Activated CD4-positive, alpha-beta T cell treated with anti-CD3 and anti-CD28 coated beads, Interleukin-2, amount 10 ng/mL, durations not matched to agents 7 days and 5 days (primary cell): ENCODE measurements at places on chromosomes 3 and 15.

DNA sequence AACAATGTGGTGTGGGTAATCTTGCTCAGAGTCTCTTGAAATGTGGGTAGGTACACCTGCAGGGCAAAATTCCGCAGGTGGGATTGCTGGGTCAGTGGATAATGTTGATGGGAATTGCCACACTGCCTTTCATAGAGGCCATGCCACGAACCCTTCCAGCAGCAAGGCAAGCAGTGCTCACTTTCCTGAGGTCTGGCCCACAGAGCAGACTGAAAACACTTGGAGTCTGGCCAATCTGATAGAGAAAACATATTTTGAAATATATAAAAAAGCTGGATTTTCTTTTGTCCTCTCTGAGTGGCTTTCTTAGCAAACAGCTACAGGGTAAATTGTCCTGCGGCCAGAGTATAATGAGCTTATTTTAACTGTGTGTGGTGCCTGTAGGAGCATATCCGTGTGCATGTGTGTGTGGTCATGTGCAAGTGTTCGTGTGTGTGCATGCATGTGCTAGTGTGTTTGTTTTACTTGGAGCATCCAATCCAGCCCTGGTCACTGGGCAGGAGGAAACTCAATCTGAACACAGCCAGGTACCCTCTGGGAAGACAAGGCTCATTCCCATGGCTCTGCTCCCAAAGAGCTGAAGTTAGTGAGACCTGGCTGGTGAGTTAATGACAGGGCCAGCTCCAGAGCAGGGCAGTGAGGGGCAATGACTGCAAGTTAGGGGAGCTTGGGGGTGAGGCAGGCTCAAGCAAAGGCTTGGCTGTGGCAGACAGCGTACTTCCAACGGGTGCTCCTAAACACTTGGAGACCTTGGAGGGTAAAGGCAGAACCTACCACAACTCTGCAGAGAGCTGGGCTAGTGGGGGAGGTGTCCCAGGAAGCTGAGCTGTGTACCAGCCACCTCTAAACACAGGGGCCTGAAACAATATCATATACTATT is 91.3 kb downstream of the PLXNA1 start:
- no peaks in the 10 kb centered on the region for H3K27me3 ChIP-seq
- no peak for DNase-seq
- H3K4me1 ChIP-seq, result peaks cover 11% of the 10 kb centered on the region
- no peak overlapping the region for H3K27ac ChIP-seq
- no peaks in the 10 kb centered on the region for H3K36me3 ChIP-seq
- H3K4me3 ChIP-seq, result no peak overlapping the region

DNA sequence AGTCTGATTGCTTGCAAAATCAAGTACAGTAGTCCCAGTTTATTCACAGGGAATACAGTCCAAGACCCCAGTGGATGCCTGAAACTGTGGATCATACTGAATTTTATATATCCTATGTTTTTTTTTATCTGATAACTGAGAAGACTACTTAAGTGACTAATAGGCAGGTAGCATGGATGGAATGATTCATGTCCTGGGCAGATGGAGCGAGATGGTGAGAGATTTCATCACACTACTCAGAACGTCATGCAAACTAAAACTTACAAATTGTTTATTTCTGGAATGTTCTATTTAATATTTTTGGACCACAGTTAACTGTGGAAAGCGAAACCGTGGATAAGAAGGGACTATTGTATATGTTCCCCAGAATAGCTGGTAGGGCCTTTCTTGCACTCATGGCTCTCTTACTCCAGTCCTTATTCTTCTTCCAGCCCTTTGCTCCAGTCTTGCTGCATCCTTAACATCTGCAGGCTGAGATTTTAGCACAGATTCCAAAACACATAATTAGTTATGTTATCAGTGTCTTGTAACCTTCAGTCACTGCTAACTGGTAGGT is 290.0 kb downstream of the ADAMTSL3 start:
- no peak for DNase-seq
- no peak overlapping the region for H3K4me3 ChIP-seq
- no peak overlapping the region for H3K27ac ChIP-seq
- no peaks in the 10 kb centered on the region for H3K36me3 ChIP-seq

- no peak for DNase-seq
- no peaks in the 10 kb centered on the region for H3K36me3 ChIP-seq
- no peaks in the 10 kb centered on the region for H3K4me1 ChIP-seq
These were observed 1292.6 kb downstream of the SI start for GRCh38 chr3:163785693-163786092.

DNA sequence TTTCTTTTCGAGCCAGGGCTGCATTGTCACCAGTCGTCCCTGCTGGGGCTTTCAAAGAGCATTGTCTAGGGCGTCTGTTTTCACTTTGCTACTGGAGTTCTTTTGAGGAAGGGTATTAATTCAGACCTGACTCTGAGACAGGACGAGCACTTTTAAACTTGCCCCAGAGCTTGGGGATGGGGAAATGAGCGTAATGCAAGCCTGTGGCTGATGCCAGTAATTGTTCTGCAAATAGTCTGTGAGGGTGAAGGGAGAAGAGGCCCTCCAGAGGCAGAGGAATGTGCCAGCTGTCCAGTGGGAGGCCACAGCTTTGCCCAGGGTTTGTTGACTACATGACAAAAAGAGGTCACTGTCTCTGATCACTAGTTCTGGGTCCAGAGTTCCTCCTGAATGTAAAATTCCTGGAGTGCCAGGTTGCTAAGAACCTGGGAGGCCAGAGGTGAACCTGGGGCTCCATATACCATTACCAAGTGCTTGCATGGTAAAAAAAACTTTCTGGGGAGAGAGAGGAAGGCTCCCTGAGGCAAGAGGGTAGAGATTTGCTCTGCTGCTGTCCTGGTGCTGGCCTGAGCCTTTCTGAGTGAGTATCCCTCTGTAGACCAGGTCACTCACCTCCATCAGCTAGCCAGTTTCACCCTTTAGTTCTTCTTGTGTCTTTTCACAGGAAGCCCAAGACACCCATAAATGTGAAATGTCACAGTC is 14.8 kb downstream of the EEFSEC start:
- no peak overlapping the region for H3K27ac ChIP-seq
- H3K27me3 ChIP-seq, result no peaks in the 10 kb centered on the region
- DNase-seq, result no peak
- H3K4me1 ChIP-seq, result no peaks in the 10 kb centered on the region
- no peak overlapping the region for H3K4me3 ChIP-seq

DNA sequence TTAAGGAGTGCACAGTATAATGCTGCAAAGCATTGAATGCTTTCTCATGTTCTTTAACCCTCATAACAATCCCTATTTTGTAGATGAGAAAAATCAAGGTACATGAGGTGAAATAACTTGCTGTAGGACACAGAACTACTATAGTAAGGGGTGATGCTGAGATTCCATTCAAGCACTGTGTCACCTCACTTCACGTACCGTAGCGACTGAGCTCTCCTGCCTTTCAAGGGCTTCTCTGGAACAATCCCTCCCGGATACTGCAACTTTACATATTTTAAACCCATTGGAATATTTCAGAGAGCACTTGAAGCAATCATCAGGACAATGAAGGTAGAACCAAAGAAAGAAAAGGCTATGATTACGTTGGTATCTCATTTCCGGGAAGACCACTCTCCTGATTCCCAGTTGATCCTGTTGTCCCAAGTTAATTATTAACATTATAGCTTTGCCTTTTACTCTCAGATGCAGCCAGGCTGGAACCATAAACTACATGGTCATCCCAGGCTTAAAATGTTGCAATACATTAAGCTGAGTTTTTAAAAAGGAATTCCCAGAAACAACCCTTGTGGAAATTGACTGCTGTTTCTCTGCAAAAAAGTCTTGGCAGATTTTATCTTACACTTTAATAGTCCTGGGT is 252.2 kb upstream of the IGF1R start:
- no peak overlapping the region for H3K4me3 ChIP-seq
- no peaks in the 10 kb centered on the region for H3K27me3 ChIP-seq
- no peaks in the 10 kb centered on the region for H3K36me3 ChIP-seq
- H3K27ac ChIP-seq, result no peak overlapping the region

GRCh38 chr3:124919756-124920155 is 14.8 kb downstream of the MUC13 start:
- no peak overlapping the region for H3K4me3 ChIP-seq
- no peaks in the 10 kb centered on the region for H3K4me1 ChIP-seq
- H3K27ac ChIP-seq, result no peak overlapping the region
- no peaks in the 10 kb centered on the region for H3K36me3 ChIP-seq
- H3K27me3 ChIP-seq, result peaks cover 17% of the 10 kb centered on the region

DNA sequence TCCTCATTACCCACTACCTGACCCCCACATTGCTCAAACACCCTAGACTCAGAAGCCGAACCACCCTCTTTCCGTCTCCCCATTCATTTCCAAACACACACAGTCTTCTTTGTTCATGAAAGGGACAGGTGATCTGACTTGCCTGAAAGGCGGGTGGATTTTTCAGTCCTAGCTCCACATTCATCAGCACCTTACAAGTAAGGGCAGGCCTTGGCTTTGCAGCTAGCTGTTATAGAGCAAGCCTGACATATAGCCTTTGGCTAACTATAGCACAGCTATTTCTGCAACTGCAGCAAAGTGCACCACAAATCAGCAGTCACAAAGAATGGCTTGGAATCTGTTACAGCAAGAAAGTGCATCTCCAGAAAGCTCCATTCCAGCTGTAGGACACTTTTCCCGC is 139.8 kb downstream of the XXYLT1 start:
- peaks cover 22% of the 10 kb centered on the region for H3K4me1 ChIP-seq
- no peak for DNase-seq
- H3K27ac ChIP-seq, result no peak overlapping the region
- no peak overlapping the region for H3K4me3 ChIP-seq

DNA sequence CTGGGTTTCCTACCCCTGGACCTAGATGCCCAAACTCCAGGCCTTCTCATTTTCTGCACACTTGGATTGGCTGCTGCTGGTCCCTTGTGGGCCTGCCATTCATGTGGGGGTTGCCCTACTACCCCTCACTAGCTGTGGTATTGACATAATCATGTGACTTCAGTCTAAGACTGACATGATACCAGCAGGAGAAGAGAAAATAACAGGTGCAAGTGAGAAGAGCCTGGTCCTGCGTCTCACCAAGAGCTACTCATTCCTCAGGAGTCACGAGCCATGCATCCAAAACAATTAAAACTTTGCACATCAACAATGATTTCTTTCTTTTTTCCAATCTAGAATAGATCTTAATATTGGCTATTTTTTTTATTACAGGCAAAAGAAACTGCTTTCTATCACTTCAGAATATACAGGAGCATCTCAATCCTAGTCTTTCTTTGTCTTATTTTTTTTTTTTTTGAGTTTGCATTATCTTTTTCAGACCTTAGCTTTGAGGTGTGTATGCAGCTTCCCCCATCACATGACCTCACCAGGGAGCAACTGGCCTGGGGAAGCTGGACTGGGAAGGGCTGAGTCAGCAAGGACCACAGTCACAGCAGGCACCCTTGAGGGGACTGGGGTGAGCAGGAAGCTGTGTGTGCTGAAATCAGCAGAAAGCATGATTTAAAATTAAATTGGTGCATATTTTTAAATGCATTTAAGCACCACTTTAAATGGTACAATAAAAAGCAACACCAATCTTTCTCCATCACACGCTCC is 27.6 kb downstream of the SLC9A9 start:
- DNase-seq, result no peak
- H3K36me3 ChIP-seq, result peaks cover 4% of the 10 kb centered on the region
- no peak overlapping the region for H3K27ac ChIP-seq
- no peak overlapping the region for H3K4me3 ChIP-seq

GRCh38 chr3:187069857-187070516 is 69.3 kb downstream of the RPL39L start:
- H3K27me3 ChIP-seq, result no peaks in the 10 kb centered on the region
- no peak for DNase-seq
- H3K36me3 ChIP-seq, result peaks cover 69% of the 10 kb centered on the region
- H3K4me1 ChIP-seq, result peaks cover 27% of the 10 kb centered on the region
- no peak overlapping the region for H3K4me3 ChIP-seq
- H3K27ac ChIP-seq, result peak overlapping the region; percentile 55

GRCh38 chr3:127106053-127106452 is 86.9 kb upstream of the PRR23E start:
- H3K36me3 ChIP-seq, result no peaks in the 10 kb centered on the region
- no peak overlapping the region for H3K4me3 ChIP-seq
- DNase-seq, result no peak
- H3K27ac ChIP-seq, result no peak overlapping the region
- H3K27me3 ChIP-seq, result no peaks in the 10 kb centered on the region

DNA sequence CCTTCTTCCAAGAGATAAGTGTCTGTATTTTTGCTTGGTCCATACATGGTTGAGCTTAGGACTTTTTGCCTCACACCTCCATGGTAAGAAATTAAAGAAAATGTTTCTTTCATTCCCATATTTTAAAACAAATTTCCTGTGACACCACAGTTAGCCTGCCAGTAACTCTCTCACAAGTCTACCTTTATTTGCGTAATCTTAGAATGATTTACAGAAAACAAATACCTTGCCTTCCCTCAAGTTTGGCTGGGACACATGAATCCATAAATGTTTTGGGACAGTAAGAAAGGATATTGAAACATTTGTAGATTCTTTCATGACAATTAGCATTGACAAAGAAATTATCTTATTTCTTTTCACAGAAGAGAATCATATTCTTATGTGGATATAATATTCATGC is 3.8 kb upstream of the ARL14 start:
- no peaks in the 10 kb centered on the region for H3K36me3 ChIP-seq
- H3K4me3 ChIP-seq, result no peak overlapping the region
- H3K4me1 ChIP-seq, result no peaks in the 10 kb centered on the region
- no peak overlapping the region for H3K27ac ChIP-seq
- DNase-seq, result no peak

GRCh38 chr3:138448631-138449030 is 14.2 kb downstream of the ESYT3 start:
- no peak overlapping the region for H3K27ac ChIP-seq
- no peak for DNase-seq
- H3K36me3 ChIP-seq, result no peaks in the 10 kb centered on the region
- H3K27me3 ChIP-seq, result no peaks in the 10 kb centered on the region

DNA sequence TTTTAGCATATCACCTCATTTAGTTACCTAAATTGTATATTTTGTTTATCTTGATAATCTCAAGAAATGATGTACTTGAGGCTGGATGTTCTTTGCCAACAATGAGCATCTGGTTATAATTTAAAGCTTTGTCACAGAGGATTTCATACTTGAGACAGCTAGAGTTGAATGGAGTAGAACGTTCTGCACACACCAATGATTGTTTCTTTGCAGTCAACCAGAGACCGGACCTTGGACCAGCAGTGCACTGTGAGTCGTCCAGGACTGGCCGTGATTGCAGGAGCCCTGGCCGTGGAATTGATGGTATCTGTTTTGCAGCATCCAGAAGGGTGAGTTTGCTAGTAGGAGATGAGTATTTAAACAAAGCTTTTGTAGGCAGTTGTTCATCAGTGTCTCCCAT is 90.4 kb downstream of the ATG7 start:
- peaks cover 38% of the 10 kb centered on the region for H3K36me3 ChIP-seq
- no peaks in the 10 kb centered on the region for H3K27me3 ChIP-seq
- H3K4me3 ChIP-seq, result no peak overlapping the region
- H3K27ac ChIP-seq, result no peak overlapping the region
- DNase-seq, result no peak

DNA sequence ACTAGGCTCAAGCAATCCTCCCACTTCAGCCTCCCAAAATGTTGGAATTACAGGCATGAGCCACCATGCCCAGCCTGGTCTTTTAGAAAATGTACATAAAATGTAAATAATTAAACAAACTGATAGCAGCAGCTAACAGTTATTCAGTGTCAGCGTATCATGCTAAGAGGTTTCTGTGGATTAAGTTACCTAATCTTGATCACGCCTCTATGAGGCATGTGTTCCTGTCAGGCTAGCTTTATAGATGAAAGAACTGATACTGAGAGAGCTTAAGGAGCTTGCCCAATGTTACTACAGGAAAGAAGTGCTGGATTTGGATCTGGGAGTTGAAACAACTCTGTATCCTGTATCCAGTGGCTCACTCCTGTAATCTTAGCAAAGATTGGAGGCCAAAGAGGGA is 11.2 kb upstream of the MST1R start:
- no peak overlapping the region for H3K4me3 ChIP-seq
- DNase-seq, result no peak
- peaks cover 8% of the 10 kb centered on the region for H3K4me1 ChIP-seq
- H3K36me3 ChIP-seq, result peaks cover 15% of the 10 kb centered on the region
